ENCODE measurements at places on chromosomes 13 and 19. TPM values are rescaled to one million over a fixed set of nuclear protein-coding genes. Genes with fewer than 3 reads are reported as not detected.

- peak; percentile 50 for DNase-seq
Observed at GRCh38 chr19:16249826-16250404, 52.2 kb downstream of the AP1M1 start.

The CFD gene
- 3.2 TPM for total RNA-seq

The TEAD2 gene
- total RNA-seq, result 13.9 TPM

DNA sequence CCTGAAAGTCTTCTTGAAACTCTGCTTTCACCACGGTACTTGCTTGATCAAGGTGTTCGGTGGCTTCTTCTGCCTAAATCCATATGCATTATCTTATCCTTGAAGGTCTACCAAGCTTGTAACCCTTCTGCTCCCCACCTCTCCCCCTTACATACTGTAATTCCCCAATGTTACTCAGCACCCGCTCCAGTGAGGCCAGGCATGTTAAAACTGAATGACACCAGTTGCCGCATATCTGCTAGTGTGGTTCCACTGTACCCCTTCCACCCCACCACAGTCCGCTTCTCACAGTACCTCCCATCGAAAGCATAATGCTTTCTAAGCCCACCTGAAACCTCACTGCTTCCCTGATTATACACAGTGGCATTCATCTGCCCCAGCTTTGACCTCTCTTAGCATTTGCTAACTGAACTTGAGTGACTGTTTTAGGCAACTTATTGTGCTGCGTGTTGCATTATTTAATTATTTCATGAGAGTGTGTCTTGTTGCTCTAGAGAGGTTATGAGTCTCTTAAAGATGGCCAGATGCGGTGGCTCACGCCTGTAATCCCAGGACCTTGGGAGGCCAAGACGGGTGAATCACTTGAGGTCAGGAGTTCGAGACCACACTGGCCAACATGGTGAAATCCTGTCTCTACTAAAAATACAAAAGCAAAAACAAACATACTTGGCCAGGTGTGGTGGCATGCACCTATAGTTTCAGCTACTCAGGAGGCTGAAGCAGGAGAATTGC, 87.6 kb upstream of the MBNL2 start:
- no peak for DNase-seq

- no peak for DNase-seq
Observed at GRCh38 chr13:28533125-28533436, 38.2 kb upstream of the FLT1 start.

GRCh38 chr13:107130566-107130965, 562.6 kb upstream of the ARGLU1 start:
- DNase-seq, result no peak

DNA sequence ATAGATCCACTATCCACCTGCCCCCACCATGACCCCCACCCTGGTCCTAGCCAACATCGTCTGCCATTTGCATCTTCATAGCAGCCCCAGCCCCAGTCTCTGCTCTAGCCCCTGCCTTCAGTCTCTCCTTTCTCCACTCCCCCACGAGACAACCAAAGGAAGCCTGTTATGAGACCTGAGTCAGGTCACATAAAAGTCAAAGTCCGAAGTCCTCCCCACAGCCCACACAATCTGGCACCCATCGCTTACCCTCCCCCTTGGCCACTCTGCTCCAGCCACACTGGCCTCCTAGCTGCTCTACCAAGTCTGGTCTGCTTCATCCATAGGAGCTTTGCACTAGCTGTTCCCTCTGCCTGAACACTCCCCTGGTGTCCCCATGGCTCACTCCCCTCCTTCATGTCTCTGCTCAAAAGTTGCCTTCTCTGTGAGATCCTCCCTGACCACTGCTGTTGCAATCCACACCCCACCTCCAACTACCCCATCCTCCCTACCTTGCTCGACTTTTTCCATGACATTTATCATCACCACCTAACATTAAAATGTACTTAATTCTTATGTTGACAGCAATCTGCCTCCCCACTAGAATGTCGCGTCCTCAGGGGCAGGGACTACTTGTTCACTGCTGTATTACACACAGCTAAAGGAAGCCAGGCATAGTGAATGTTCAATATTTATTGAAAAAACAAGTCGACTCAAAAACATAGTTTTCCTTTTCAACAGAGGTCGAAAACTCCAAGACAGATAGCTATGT, 1.2 kb upstream of the PLEKHG2 start:
- peak; percentile 73 for DNase-seq

DNA sequence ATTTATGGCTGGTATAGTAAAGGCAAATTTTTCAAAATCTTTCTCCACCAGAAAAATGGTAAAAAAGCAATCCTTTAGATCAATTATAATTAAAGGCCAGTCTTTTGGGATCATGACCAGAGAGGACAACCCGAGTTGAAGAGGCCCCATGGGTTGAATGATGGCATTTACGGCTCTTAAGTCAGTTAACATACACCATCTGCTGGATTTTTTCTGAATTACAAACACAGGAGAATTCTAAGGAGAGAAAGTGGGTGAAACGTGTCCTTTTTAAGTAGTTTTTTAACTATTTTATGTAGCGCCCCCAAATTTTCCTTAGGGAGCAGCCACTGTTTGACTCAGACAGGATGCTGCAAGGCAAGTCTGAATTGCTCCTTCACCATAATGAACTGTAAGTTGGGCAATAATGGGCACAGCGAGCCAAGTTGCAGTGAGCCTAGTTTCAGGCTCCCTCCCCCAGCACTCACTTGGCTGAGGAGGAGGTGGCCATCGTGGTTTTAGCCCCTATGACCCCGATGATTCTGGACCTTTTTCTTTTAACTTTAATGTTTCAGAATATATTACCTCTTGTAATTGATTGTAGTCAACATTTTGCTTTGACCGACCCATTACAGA, 13.6 kb upstream of the ZNF611 start:
- DNase-seq, result peak; percentile 69

- peak; percentile 54 for DNase-seq
Observed at GRCh38 chr19:917323-918151, at the start of gene KISS1R. Gene KISS1R (plus strand): TSS chr19:917333. CDS start chr19:917503, 170 bp downstream.

GRCh38 chr19:39264306-39265290, 3.6 kb upstream of the IFNL2 start:
- DNase-seq, result peak; percentile 34

GRCh38 chr19:6362027-6362350, 658 bp downstream of the CLPP start:
- peak; percentile 30 for DNase-seq

The C19orf38 gene
- 0.22 TPM for total RNA-seq

The ZNF560 gene
- total RNA-seq, result 0.25 TPM

Measured in GM23248 (cell line).